ENCODE measurements at places on chromosomes 13 and 19.

- no peak for DNase-seq
Observed at GRCh38 chr13:112105892-112106291, 38.9 kb downstream of the SOX1 start.

DNA sequence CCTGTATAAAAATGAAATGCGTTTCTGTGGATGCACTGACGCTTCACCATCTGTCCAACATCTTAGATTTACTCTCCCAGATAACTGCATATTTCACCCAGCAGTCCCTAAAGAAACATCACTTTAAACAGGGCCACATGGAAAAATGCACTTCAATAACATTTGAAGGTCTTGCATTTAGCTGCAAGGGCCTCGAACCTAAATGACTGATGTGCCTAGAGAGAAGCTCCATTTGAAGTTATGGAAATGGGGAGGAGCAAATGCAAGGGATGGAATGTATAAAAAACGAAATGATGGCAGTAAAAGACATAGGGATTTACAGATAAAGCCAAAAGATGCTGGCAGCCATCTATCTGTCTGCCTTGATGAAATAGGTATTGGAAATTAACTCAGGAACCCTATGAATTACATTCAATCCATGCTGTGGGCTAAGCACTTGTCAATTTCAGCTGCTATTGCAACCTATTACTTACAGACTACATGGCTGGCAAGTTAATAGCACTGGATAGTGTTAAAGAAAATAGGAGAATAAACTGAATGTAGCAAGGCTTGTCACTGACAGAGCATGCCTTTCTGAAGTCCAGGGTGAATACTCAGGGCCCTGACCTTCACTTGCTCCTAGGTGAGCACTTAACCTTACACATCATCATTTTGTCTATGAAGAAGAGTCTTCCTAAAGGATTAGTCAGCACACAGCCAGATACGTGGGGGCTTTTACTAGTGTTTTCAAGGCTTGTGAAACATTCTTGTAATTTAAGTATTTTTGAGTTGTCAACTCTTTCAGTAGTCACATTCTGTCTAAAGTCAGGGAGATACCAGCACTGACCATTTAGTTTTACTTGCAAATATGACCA lies 963.4 kb downstream of the PCDH17 start:
- DNase-seq = no peak

- no peak for DNase-seq
Observed at GRCh38 chr19:384799-385169, 24.2 kb downstream of the C2CD4C start.

DNA sequence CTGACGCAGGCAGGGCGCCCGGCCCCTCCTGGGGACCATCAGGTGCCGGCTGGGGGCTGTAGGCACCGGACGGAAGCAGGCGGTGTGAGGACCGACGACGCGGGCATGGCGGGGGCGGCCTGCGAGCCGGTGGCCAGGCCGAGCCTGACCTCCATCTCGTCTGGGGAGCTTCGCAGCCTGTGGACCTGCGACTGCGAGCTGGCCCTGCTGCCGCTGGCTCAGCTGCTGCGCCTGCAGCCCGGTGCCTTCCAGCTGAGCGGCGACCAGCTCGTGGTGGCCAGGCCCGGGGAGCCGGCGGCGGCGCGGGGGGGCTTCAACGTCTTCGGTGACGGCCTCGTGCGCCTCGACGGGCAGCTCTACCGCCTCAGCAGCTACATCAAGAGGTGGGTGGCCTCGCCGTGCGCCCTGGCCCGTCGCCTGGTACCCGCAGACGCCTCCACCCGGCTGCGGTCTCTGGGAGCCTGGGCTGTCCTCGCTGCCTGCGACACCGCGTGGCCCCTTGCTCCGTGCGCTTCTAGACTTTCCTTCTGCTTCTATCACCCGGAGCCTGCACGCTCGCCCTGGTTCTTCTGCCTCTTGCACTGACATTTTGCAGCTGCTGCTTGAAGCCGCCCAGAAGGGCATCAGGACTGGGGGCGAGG lies 460 bp downstream of the MEDAG start:
- peak; percentile 46 for DNase-seq
